ENCODE measurements at places on chromosomes 6 and 20. TPM values are rescaled to one million over a fixed set of nuclear protein-coding genes. Genes with fewer than 3 reads are reported as not detected.
A peak's percentile ranks its signal among the peaks of the same experiment; 100 is the strongest.

GRCh38 chr20:34491226-34491931, 24.8 kb upstream of the DYNLRB1 start:
- no peak for DNase-seq

DNA sequence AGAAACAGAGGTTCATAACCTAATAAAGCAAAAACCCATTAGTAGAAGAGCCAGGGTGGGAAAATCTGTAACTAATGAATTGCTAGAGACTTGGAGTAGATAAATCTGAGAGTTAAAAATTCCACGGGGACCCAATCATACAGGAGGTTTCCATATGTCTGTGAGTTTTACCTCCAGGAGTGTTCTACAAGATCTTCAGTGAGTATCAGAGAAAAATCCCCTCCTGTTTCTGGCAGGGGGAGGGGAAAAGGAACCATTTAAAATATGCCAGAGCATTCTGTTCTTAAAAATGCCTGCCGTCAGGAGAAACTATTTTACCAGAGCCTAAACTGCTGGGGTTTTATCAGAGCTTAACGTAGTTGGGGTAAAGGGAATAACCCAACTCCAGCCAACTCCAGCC, 54.0 kb upstream of the PLN start:
- DNase-seq: no peak

- DNase-seq: peak; percentile 80
Measured at GRCh38 chr6:42726485-42727086, 4.2 kb upstream of the PRPH2 start.

GRCh38 chr20:3803289-3803688, 7.2 kb downstream of the CDC25B start:
- no peak for DNase-seq

GRCh38 chr6:126976253-126976797, 142.1 kb upstream of the RSPO3 start:
- no peak for DNase-seq

- DNase-seq: no peak
Measured at GRCh38 chr20:881051-881782, 34.9 kb downstream of the ANGPT4 start.

DNA sequence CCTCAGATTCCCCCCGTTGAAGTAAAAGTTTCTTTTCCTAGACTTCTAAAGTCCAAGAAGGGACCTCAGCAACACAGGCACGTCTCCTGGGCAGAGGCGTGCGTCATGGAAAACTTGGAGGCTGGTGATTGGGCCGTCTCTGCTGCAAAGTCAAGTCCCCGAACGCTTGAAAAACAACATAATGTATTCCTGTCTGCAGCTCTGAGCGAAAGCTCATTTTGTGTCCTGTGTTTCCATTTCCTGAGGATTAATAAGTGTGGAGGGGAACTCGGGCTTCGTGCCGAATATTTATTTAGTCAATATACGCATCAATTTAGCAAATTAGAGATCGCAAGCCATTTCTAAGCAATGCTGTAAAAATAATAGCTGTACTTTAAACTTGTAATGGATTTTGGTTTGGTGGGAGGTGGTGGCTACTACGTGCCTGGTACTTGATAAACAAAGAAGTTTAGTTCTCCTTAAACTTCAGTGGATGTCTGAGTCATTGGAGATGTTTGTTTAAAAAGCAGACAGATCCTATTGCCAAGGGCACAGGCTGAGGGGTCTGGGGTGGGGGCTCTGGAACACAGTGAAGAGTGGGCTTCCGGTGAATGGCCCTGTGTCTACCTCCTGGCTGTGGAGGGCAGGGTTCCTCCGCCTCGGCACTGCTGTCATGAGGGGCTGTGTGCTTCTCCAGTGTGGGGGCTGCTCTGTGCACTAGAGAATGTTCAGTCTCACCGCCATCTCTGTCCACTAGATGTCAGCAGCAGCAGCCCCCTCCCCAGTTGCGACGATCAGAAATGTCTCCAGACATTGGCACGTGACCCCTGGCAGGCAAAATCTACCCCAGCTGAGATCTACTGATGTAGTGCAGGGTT, 21.8 kb downstream of the PCK1 start:
- DNase-seq: no peak

DNA sequence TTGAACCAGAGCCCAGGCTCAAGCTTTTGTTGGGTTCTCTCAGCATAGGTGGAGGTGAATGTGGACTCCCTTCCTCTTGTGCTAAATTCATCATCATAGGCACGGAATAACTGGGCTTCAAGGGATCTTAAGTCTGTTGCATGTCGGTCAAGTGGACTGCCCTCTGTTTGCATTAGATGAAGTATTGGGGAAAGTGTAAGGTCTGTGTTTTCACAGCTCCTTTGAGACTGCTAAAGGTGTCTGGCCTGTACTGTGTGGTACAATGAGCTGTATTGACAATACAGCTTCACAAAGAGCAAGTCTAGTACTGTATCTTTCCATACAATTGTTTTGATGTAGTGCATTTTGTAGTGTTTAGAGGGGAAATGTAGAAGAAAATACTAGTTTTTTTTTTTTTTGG, 34.3 kb upstream of the TULP4 start:
- no peak for DNase-seq

DNA sequence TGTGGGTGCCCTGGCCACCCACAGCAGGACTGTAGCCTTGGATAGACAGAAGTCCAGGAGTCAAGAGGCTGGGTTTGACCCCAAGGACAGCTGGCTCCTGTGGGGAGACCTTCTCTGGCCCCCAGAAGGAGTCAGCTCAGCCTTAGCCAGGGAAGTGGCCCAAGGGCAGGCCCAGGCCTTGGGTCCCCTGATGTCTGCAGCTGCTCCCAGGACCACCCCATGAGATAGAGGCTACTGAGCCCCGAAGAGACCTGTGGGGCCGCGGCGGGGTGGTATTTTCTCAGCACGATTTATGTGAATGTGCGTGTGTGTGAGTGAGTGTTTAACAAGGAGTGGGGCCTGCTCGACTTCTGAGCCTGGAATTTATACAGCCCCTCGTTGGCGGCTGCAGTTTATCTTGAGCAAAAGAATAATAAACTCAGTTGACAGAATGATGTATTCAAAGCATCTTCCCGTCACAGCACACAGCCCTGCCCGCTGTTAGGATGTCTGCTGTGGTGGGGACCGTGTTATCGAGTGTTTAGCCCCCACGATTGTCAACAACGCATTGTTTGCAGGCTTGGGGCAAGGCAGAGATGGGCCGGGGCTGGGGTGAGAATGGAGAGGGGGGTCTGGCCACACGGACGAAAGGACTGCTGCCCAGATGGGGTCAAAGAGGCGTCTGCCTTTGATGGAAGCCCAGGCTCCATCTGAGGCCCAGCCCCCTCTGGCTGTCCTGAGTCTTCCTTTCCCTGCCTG, 163.3 kb downstream of the VEGFA start:
- DNase-seq: no peak

GRCh38 chr20:43658723-43659419, 8.0 kb upstream of the MYBL2 start:
- no peak for DNase-seq

GRCh38 chr6:72746276-72746675, 124.4 kb downstream of the KCNQ5 start:
- no peak for DNase-seq

DNA sequence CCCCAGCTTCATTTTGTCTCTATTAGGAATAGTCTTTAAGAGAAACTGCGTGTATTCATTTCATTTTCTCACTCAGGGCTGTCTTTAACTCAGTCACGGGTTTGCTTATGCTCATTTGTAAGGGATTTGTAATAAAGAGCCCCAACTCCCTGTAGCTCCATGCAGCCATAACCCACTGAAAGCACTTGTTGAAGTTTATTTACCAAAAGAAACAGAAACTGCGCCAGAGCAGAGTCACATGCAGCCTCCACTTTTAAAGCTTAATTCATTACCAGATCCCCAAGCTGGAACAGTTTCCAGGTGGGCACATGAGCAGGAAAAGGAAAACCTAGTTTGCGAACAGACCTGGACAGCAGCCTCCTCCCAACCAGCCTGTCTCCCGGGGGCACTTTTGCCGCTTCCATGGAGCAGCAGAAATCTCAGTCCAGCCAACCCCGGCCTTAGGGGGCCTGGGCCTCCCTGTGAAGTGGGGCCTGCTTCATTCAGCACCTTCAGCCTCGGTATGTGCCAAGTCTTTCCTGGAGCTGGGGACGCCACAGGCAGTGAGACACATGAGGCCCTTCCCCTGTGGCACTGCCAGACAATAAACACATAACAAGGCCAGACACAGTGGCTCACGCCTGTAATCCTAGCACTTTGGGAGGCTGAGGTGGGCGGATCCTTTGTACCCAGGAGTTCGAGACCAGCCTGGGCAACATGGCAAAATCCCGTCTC, 4.5 kb downstream of the BCAS4 start:
- no peak for DNase-seq

- DNase-seq: no peak
Measured at GRCh38 chr6:25017486-25017885, 81.7 kb upstream of the RIPOR2 start.

DNA sequence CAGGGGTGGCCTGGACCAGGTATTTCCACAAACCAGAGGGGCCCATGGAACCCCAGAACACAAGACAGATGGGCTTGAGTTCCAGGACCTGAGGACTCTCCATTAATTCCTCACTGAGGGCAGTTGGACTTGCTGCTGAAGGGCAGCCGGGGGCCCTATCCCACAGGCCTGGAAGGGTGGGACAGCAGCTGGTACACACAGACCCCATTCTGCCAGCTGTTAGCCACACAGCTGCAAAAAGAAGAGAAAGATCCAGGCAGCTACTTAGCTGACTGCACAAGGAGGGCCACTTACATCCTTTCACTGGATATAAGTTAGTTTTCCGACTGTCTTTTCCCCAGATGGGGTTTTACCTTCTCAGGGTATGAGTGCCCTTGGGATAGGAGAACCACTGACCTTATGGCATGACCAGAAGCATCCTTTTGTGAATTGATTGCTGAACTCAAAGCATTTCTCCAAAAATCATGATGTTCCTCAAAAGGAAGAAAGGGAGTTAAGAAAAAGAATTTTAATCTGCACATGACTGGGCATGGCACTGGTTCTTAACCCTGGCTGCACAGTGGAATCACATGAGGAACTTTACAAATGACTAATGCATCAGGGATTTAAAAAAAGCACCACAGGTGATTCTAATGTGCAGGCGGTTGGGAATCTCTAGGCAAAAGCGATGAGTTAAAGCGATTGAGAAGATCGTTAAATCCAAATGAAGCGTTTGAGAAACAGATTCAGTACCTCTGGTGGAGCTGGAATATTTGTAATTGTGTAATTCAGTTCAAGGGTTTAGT, 199.4 kb downstream of the TFAP2A start:
- no peak for DNase-seq

GRCh38 chr6:113402544-113402943, 454.6 kb upstream of the MARCKS start:
- DNase-seq: peak; percentile 6

- no peak for DNase-seq
Measured at GRCh38 chr6:158086054-158086503, 82.0 kb downstream of the SERAC1 start.

- DNase-seq: no peak
Measured at GRCh38 chr20:41608606-41609005, 9.6 kb downstream of the CHD6 start.

GRCh38 chr20:1872459-1873097, 22.6 kb upstream of the SIRPA start:
- no peak for DNase-seq

GRCh38 chr6:113481910-113482309, 375.2 kb upstream of the MARCKS start:
- no peak for DNase-seq

- no peak for DNase-seq
Measured at GRCh38 chr6:129402244-129402643, 307.7 kb downstream of the ARHGAP18 start.

DNA sequence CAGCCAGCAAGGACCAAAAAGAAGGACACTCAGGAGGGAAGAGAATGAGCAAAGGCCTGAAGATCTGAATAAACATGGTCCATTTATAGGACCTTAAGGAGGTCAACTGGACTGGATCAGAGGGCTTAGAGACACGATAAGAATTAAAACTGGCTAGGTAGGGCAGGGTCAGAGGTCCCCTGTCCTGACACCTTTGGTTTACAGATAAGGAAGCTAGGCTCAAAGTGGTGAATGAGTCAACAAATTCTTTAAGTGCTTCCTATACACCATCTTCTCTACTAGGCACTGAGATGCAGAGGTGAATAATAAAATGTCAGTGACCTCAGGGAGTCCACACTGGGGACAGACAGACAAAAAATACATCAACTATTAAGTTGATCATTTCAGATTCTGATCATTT, 70.3 kb downstream of the HIVEP2 start:
- DNase-seq: no peak

- DNase-seq: no peak
Measured at GRCh38 chr20:42779216-42779615, 410.5 kb downstream of the PTPRT start.

DNA sequence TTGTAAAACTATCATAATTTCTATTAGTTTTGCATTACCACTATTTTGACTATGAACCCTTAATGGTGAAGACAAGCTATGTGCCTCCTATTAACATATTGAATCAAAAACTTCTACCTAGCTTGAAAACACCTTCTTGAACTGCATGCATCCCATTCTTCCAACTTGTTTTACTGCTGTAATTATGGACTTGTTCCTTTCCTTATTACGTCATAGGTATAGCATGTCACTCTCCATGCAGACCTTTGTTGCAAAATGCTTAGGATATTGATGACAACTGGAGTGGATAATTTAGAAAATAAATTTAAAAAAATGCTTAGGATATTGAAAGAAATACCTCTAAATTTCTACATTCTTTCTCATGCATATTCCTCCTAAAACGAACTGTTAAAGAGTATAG, 219.3 kb downstream of the KCNQ5 start:
- no peak for DNase-seq

DNA sequence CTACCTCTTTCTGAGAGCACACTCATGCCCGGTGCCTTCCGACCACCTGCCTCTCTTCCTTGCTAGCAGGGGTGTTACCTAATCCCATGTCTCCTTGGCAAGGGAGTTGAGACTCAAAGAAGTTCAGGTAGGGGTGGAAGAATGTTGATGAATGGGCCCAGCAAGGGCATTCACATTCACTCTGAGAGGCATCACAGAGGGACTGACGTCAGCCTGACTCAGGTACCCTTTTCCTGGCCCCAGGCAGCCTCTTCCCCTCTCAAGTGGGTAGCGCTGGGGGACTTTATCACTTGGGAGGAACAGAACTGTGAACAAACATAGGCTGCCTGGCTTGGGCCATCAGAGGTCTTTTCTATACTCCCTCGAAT, 35.3 kb downstream of the HM13 start:
- DNase-seq: no peak

GRCh38 chr20:13140201-13140600, 80.9 kb upstream of the ISM1 start:
- no peak for DNase-seq

- peak; percentile 73 for DNase-seq
Measured at GRCh38 chr6:167550941-167551627, 226.2 kb downstream of the TTLL2 start.

GRCh38 chr6:26122402-26122792, 35.2 kb downstream of the HFE start:
- DNase-seq: peak; percentile 38

Gene FAM209B
- total RNA-seq: 7.6 TPM

Gene CNBD2
- total RNA-seq: 3.3 TPM

Gene PARD6B
- 8.3 TPM for total RNA-seq

Gene CYP24A1
- total RNA-seq: 1.9 TPM

Gene HDGFL1
- 14.6 TPM for total RNA-seq

Gene GPSM3
- total RNA-seq: 5.1 TPM

Gene PRND
- total RNA-seq: not detected

Gene SEMG1
- 250 TPM for total RNA-seq

Gene EPB41L1
- total RNA-seq: 27.7 TPM

Gene SYTL3
- total RNA-seq: 9.9 TPM

Gene MAK
- 1.8 TPM for total RNA-seq

Gene OPRM1
- not detected for total RNA-seq

Gene TAP1
- 47.4 TPM for total RNA-seq

Gene UBD
- 2.0 TPM for total RNA-seq

Data from prostate gland (tissue), 2 donors.